ENCODE measurements at places on chromosomes 16 and 17.

GRCh38 chr17:63498626-63499195 is 21.9 kb downstream of the ACE start:
- DNase-seq, result no peak

DNA sequence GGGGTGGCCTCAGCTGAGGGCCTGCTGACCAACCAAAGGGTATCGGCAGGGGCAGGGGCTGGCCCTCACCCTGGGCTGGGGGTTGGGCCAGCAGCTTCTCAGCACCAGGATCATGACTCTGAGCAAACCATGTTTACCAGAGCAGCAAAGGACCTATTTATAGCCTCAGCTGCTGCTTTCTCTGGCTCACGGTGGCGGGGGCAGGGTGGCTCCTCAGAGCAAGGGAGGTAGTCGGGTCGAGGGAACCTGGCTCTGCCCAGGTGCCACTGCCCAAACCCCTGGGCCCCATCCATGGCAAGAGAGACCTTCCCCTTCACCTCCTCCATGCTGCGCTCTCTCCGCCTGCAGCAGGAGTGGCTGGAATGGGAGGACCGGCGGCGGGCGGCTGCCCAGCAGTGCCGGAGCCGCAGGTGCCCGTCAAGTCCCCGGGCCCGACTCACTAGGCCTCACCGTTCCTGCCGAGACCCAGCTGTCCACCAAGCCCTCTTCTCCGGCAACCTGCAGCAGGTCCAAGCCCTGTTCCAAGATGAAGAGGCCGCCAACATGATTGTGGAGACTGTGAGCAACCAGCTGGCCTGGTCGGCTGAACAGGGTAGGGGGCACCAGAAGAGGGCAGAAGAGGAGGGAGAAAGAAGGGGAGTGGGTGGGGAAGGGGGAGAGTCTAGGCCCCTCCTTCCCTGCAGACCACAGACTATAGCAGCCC is at the start of gene ASB16:
Gene ASB16, plus strand, starts transcription at position 206 of the 703 bp plus-strand sequence. Its CDS starts 86 bp downstream, at position 292.
- no peak for DNase-seq

- DNase-seq, result no peak
Observed at GRCh38 chr17:77829843-77830799, 128.4 kb upstream of the TNRC6C start.

- peak; percentile 15 for DNase-seq
Observed at GRCh38 chr17:77721846-77722160, 236.7 kb upstream of the TNRC6C start.

- no peak for DNase-seq
Observed at GRCh38 chr17:14135906-14136590, 66.7 kb downstream of the COX10 start.

DNA sequence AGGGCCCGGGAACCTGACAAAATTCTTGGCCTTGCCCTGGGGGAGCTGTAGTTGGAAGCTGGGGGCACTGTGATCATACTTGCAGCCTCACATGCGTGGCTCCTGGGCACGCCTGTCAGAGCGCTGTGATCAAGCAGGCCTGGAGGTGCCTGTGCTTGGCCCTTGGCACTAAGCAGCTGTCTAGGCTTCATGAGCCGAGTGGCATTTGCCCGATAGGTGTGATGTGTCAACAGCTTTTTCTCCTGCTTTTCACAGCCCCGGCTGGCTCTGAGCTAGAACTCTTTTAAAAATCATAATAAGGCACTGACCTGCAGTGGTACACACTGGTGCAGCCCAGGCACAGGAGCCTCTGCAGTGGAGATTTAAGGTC is 113.8 kb downstream of the SOCS1 start:
- no peak for DNase-seq

- DNase-seq, result no peak
Observed at GRCh38 chr16:60363566-60363965, 1629.5 kb upstream of the GOT2 start.

GRCh38 chr17:49789243-49789578 is 730 bp downstream of the KAT7 start:
- DNase-seq, result no peak

- DNase-seq, result no peak
Observed at GRCh38 chr17:40349895-40350688, 14.4 kb downstream of the GJD3 start.

- DNase-seq, result no peak
Observed at GRCh38 chr16:15811481-15812400, 45.1 kb downstream of the MYH11 start.

- DNase-seq, result peak; percentile 56
Observed at GRCh38 chr16:56709443-56710040, 20.4 kb upstream of the NUP93 start.

DNA sequence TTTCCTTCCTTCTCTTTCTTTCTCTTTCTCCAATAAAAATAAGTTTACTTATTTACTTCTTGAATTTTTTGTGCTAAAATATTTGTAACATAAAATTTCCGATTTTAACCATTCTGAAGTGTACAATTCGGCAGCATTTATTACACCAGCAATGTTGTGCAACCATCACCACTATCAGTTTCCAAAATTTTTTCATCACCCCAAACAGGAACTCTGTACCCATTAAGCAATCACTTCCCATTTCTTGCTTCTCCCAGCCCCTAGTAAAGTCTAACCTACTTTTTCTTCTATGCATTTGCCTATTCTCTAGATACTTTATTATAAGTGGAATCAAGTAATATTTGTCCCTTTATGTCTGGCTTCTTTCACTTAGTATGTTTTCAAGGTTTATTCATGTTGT is 2.5 kb upstream of the HP start:
- no peak for DNase-seq

GRCh38 chr16:75246504-75247205 is 4.8 kb downstream of the BCAR1 start:
- DNase-seq, result no peak

GRCh38 chr16:30699615-30700099 is 686 bp downstream of the SRCAP start:
- DNase-seq, result no peak

- DNase-seq, result peak; percentile 77
Observed at GRCh38 chr16:2520784-2521531, 787 bp downstream of the AMDHD2 start.

DNA sequence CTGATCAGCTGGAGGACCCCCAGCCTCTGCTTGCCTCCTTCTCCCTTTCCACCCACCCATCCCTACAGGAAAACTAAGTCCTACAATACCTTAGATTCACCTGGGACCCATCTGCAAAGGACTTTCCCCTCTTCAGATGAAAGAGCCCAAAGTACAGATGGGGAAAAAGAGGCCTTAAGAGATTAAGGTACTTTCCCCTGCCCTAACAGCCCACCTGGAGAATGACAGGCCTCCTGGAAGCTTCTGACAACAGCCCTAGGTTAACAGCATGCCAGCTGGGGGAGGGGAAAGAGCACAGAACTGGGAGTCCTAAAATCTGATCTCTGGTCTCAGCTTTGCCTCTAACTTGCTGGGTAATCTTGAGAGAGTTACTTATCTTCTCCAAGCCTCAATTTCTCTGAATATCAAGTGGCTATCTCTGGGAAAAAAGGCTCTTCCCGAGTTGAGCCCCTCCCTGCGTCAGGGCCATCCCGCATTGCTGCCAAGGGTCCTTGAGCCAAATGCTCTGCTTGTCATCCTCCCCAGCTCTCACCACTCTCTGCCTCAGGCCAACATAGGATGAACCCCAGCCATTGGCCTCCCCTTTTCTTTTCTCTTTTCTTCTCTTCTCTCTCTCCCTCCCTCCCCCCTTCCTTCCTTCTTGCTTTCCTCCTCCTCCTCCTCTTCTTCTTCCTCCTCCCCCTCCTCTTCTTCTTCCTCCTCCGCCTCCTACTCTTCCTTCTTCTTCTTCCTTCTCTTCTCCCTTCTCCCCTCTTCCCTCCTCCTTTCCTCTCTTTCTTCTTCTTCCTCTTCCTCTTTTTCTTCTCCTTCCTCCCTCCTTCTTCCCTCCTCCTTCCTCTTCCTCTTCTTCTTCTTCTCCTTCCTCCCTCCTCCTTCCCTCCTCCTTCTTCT is 22.5 kb upstream of the SP6 start:
- DNase-seq, result no peak

DNA sequence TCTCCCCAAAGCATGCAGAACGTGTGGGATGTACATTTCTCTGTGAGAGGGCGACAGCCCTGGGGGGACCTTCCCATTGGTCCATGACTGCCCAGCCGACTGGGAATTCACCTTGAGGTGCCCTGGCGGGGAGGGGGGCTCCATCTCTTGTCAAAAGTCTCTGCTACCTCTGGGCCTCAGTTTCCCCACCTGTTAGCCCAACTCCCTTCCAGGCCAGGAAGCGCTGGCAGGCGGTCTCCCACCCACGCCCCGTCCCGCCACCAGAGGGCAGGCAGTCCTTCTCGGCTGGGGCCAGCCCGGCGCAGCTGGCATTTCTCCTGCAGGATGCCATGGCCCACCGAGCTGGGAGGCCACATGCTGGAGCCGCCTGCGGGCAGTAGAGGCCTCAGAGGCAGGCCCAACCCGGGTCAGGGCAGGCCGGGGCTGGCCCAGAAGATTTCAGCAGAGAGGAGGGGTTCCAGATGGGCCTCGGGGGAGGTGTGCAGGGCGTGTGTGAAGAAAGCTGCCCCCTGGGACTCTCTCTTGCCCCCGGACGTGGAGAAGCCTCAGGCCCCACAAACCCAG is 16.6 kb downstream of the CD7 start:
- DNase-seq, result peak; percentile 88

GRCh38 chr17:64388961-64389565 is 1.6 kb downstream of the PECAM1 start:
- no peak for DNase-seq

DNA sequence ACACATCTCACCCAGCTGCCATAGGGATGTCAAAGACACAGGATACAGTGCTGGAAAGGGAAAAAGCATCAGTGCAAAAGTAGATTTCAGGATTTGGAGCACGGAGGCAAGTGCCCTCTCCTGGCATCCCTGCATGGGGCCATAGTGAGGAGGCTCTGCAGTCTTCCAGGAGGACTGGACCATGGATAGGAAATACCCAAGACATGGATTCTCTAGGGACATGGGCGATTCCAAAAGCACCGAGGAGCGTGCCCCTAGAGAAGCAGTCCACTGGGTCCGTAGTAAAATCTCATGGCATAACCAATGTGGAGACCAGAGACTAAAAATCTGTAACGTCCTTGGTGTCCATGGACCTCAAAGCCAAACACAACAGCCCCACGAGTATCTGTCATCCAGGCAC is 818.2 kb downstream of the KCNJ18 start:
- DNase-seq, result no peak

- no peak for DNase-seq
Observed at GRCh38 chr16:74199842-74200124, 96.8 kb upstream of the PSMD7 start.

DNA sequence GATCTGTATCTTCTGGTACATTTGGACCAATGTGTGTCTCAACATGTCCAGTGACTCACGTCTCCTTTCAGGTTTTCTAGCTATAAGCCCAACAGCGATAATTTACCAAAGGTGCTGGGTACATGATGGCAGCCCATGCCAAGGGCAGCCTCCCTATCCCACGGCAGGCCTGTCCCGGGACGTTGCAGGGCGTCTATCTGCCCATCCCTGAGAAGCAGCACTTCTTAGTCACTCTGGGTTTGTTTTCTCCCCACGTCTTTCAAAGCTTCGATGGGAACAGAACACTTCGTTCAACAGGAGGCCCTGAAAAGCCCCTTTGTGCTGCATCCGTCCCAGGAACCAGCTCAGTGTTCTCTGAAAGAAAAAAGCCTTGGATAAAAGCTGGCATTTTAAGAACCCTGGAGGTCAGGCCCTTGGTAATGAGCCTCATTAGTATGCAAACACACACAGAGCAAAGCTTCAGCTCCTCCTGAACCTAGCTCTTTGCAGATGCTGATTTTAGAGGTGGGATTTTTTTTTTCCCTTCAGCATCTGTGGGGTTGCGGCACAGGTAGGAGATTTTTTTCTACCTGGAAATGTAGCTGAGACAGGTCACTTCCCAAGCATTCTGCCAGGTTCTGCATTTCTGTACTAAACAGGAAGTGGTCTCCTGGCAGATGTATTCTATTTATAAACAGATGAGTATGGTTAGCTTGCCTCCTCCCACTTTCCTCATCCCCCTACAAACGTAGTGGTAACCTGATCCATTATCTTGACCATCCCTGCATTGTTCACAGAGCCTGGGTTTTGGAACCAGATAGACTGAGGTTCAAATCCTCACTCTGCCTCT is 17.5 kb upstream of the MT4 start:
- no peak for DNase-seq

DNA sequence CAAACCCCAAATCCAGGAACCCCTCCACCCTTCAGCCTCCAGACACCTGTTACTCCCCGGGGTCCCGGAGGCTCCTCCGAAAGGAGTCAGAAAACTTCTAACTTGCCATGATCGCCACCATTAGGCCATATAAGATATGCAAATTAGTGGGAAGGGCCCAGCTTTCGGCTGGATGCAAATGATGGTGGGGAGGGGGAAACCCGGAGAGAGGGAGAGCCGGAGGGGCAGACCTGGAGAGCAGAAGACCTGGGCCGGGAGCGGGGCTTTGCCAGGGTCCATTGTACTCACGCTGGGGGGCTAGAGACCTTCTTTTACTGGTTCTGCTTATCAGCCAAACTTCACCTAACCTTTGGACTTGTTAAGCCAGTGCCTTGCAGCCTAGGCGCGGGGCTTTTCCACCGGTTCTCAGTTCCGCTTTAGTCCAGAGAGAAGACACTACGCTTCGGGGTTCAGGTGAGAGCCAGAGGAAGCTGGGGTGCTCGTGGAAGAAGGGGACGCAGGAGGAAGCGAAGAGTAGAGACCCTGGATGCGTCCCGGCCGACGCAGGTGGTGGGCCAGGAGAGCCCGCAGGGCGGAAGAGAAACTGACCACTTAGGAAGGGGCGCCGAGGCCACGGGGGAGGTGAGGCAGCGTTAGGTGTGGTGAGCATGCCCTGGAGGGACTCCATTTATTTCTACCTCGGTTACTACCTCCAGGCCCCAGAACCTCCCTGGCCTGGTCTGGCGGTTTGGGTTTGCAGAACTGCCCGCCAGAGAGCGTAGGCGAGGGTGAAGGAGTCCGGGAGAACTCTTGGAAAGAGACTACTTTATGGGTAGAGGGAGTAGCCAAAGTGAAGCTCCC is at the start of gene HNF1B:
Gene HNF1B, minus strand, starts transcription at position 99 of the 840 bp plus-strand sequence. CDS start 175 bp downstream, outside the sequence.
- DNase-seq, result no peak

DNA sequence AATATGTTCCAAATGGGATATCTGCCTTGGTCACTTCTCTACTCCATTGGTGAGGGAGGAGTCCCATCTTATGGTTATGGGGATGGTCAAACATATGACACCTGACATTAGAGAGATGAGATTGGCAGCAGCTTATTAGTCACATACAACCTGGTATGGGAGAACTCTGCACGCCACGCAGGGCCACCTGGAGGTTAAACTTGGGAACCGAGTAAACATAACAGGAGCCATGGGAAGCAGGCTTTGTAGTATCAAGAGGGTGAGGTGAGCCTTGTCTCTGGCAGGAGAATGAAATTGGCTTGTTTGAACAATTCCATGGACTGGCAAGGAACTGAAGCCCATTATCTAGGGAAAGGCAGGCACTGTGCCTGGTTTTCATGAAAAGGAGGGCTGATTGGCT is 238.7 kb upstream of the ELAC2 start:
- no peak for DNase-seq

DNA sequence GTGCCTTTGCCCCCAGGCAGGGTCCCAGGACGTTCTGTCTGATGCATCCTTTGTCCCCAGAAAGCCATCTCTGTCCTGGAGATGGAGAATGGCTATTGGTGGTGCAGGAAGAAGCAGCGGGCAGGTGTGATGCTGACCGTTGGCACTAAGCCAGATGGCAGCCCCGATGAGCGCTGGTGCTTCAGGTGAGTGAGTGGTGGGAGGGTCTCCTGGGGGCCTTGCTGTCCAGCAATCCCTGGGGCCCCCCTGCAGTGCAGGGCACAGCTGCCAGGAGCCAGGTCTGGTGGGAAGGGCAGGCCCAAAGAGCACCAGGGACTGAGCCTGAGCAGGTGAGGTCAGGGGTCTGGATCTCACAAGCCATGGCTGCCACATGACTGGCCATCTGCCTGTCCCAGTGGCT is 18.1 kb downstream of the TRPV2 start:
- no peak for DNase-seq

GRCh38 chr17:37318931-37319594 is 56.7 kb upstream of the C17orf78 start:
- DNase-seq, result no peak

Measured in activated CD8-positive, alpha-beta memory T cell treated with anti-CD3 and anti-CD28 coated beads, Interleukin-2, amount 50 U/mL, for 48 hours (primary cell).